NB4 (cell line): ENCODE measurements at places on chromosomes 7 and 10.
A peak's percentile ranks its signal among the peaks of the same experiment; 100 is the strongest.

- no peak for DNase-seq
Measured at GRCh38 chr10:35640951-35641675, 983 bp downstream of the FZD8 start.

- DNase-seq = no peak
Measured at GRCh38 chr7:79998363-79998762, 136.3 kb upstream of the GNAI1 start.

DNA sequence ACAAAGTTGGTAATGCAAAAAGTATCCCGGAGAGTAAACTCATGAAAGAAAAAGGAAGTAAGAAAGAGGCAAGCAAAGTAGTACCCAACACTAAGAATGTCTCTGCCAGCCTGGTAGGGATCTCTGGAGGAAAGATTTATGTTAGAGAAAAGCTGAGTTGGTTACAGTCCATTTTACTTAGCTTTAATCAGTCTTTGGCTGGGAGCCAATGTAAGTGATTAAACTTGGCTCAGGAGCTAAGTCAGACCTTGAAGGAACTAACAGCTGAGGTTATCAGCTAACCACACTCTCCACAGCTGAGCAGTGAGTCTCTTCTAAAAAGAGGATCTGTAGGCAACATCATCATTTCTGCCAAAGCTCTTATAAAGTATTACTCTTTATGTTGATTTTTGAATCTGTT is 148.0 kb downstream of the ANKRD7 start:
- peak; percentile 86 for DNase-seq

DNA sequence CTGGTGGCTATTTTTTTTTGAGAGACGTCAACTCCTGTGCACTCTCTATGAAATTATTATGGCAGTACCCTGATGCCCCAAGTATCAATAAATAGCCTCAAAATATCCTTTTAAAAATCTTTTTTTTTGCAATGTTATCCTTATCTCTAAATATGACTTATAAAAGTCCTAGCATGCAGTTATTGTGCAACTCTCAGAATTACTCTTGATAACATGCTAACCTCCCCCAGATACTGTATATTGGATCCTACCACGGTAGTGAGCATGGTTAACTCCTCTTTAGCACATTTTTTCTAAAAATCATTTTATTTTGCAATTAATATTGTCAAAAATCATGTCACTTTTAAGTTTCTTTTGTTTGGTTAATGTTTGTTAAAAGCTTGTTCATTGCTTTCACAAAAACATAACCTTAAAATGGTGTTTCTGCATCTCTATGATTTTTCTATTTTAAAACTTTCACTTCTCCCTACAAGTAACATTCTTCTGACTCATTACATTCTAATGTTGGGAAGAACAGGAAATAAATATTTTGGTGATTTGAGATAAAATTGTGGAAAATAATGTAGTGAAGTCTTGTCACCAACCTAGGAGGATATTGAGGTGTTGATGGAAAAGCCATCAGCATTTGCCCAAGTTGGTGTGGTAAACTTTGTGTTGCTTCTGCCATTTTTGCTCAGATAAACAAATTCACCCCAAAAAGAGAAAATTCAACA is 42.1 kb upstream of the ADRA2A start:
- DNase-seq = no peak

- DNase-seq = no peak
Measured at GRCh38 chr7:11452476-11452875, 379.5 kb downstream of the THSD7A start.

- no peak for DNase-seq
Measured at GRCh38 chr7:45646996-45647825, 73.0 kb downstream of the ADCY1 start.

DNA sequence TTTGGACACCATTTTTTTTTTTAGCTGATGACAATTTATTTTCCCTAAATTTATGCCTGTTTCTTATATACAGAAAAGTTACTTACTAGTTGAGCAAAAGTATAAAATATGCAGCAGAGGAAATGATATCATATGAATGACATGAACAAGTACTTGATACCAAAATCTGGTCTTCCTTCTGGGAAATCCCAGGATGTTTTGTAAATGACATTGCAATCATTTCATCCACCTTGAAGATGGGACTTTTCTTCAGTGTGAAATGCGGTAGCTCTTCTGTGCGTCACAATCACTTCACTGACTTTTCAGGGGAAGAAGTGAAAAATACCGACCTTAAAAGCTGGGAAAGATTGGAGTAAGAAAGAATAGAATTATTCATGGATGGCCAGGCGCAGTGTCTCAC is 23.8 kb downstream of the C1QL3 start:
- DNase-seq = no peak
